ENCODE measurements at places on chromosomes 3 and 15. TPM values are rescaled to one million over a fixed set of nuclear protein-coding genes. Genes with fewer than 3 reads are reported as not detected.
A peak's percentile ranks its signal among the peaks of the same experiment; 100 is the strongest.

DNA sequence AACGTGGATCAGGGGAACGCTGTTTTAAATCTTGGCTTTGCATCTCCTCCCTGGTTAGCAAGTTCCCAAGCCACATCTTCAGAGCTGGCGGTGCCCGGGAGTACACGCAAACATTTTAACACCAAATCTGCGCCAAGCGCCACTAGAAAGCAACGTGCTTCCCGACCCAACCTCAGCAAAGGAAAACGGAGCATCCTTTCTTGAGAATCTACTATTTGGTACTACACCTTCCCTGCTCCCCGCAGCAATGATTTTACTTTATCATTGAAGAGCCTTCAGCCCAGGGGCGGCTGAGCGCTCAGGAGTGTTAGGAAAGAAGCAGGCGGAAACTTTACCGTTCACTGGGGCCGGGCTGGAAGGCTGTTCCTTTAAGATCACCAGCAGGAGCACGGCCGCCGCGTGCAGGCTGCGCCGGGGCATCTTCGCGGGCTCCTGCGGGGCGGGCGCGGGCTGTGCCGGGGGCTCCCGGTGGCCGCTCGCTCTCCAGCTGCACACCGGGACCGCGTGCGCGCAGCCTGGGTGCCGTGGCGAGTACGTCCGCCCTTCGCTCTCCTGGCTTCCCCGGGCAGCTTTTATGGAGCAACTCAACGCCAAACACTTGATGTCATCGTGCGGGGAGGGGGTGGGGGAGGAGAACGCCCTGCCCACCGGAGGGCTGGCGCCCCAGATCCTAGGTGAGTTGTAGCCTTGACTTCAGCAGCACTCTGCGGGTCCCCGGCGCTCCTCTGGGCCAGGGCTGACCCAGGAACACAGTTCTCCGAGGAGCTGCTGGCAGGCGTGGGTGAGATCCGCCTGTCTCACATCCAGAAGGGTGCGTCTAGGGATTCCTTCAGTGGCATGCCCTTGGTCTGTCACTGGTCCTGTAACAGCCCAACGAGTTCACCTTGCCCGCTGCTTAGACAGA, at the start of gene CA12:
Gene CA12 (minus strand): TSS at position 546 of the 904 bp plus-strand sequence. CDS start 126 bp downstream, at position 420.
- H3K27ac ChIP-seq: peak within 1 kb of the TSS; percentile 48
- peak within 1 kb of the TSS; percentile 74 for H3K4me3 ChIP-seq
- H3K36me3 ChIP-seq: no peaks in the 10 kb centered on the region
- DNase-seq: peak; percentile 37
- peaks cover 27% of the 10 kb centered on the region for H3K4me1 ChIP-seq
- H3K27me3 ChIP-seq: no peaks in the 10 kb centered on the region

DNA sequence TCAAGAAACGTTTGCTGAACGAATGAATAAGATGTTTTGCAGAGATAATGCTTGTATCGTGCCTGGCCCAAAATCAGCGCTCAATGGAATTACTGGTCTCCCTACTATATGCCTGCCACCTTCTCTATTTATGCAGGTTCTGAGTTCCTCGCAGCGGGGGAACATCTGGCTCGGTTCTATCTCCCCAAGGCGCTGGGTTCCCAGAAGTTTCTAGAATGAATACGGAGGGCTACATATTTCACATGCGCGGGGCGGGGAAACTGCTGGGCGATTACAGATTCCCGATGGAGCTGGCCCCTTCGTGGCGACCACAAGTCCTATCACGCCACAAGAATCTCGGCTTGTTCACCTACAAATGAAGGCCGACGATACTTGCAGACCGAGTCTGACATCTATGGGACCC, 411 bp upstream of the EIF2B5 start:
- H3K4me3 ChIP-seq: peak overlapping the region; percentile 93
- H3K27ac ChIP-seq: peak overlapping the region; percentile 62
- peaks cover 5% of the 10 kb centered on the region for H3K36me3 ChIP-seq

DNA sequence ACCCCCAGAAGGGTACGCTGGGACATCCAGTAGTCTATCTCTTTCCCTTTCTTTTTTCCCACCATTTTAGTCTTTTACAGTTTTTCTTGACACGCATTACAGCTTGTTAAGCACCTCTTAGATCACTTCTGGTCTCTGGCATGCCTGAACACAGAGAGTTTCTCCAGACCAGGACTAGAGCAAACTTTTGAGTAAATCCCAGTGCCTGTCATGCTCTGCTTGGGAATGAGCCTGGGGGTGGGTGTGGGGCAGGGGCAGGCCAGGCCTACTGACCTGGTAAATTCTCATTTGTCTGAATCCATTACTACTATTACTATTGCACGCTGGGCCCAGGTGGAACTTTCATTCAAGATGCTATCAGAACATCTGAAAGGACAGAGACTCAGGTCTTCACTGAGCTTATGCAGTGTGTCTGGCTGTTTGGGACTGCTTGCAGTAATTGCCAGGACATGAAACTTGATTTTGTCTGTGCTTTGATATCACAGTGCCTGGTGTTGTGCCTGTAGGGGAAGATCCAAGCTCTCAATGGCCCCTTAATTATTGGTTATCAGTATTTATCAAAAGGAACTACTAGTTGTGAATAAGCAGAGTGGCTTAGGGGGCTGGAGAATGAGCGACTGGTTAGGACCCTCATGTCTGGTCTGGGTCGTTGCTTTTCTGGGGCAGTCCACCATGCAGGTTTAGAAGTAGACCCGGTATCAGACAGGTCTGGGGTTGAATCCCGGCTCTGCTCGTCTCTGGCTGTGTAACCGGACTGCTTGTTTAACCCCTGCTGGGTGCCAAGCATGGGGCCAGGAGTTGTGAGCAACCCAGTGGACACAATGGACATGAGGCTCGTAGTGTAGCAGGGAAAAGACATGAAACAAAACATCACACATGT, 196.1 kb upstream of the TLE3 start:
- peaks cover 6% of the 10 kb centered on the region for H3K4me1 ChIP-seq
- H3K27me3 ChIP-seq: peaks cover 2% of the 10 kb centered on the region
- H3K36me3 ChIP-seq: no peaks in the 10 kb centered on the region
- no peak for DNase-seq
- H3K4me3 ChIP-seq: no peak overlapping the region

DNA sequence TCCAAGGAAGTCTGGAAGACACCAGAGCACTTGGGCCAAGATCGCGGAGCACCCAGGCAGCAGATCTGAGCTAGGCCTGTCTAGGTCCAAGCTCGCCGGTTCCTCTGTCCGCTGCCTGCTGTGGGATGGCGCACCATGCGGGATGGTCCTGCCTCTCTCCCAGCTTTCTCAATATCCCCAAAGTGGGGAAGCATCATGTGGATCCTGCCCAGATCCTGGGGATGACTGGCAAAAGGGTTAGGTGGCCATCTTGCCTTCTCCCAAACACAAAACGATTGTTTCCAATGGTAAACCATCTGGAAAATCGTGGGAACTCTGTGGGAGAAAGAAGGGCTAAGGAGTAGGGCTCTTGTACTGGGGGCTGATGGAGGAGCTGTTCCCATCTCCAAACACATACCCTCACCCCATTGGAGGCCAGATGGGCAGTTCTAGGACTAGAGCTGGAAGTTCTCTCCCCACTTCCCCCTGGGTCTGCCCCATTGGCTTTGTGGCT, 8.9 kb downstream of the PRKCD start:
- no peak overlapping the region for H3K27ac ChIP-seq
- no peak for DNase-seq
- no peaks in the 10 kb centered on the region for H3K27me3 ChIP-seq
- peaks cover 11% of the 10 kb centered on the region for H3K4me1 ChIP-seq
- H3K36me3 ChIP-seq: no peaks in the 10 kb centered on the region
- H3K4me3 ChIP-seq: no peak overlapping the region

DNA sequence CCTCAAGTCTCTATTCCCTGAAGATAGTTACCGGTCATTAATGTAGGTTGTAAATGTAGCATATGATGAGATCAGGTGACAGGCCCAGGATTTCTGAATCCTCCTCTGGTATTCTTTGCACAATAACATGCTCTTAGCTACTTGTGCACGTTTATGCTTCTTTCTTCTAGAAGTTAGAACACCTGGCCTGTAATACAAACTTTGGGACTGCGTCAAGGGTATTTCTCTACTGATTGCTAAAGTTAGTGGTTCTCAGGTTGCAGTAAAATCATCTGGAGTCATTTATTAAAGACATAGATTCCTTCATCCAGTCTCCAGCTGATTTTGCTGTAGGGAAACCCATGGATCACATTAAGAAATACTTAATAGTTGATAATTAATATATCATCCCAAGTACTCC, 48.0 kb downstream of the UNC13C start:
- H3K27me3 ChIP-seq: no peaks in the 10 kb centered on the region
- no peaks in the 10 kb centered on the region for H3K36me3 ChIP-seq
- H3K4me3 ChIP-seq: no peak overlapping the region
- H3K4me1 ChIP-seq: no peaks in the 10 kb centered on the region
- no peak overlapping the region for H3K27ac ChIP-seq
- DNase-seq: no peak

GRCh38 chr15:69783211-69783610, 314.5 kb downstream of the TLE3 start:
- H3K27me3 ChIP-seq: no peaks in the 10 kb centered on the region
- no peak overlapping the region for H3K4me3 ChIP-seq
- H3K4me1 ChIP-seq: peaks cover 8% of the 10 kb centered on the region
- DNase-seq: no peak

DNA sequence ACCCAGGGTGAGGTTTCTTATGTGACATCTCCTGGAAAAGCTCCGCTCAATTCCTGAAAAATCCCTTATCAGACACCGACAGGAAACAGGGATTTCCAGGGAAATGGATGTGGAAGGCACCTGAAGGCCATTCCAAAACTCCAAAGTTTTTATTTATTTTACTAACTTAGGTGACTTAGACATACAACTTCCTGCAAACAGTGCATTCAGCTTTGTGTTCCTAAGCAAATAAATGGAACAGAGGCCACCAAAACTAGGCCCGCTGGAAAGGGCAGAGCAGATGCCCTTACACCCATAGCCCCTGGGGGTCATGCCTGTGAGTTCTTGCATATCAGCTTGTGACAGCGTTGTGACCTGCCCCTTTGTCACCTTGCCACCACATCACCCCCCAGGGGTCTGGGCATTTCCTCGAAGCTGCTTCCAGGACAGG, 239.4 kb downstream of the XXYLT1 start:
- peaks cover 3% of the 10 kb centered on the region for H3K27me3 ChIP-seq
- H3K36me3 ChIP-seq: no peaks in the 10 kb centered on the region
- H3K4me3 ChIP-seq: no peak overlapping the region

DNA sequence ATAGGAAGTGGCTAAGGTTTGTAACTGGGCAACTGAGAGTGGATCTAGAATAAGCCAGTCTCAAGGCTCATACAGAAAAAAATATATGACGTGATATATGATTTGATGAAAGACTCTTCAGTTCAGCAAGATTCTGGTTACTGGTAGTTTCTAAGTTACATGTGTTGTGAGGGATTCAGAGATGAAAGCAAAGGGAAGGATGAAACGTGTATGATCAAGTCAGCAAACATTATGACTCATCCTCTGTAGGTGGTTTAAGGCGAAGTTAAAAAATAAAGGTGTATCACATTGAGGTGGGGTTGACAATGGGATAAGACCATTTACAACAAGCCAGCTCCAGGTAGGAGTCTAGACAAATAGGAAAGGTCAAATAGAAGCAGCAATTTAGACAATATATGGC, 16.2 kb downstream of the TERC start:
- no peaks in the 10 kb centered on the region for H3K36me3 ChIP-seq
- peaks cover 7% of the 10 kb centered on the region for H3K27me3 ChIP-seq
- H3K4me1 ChIP-seq: no peaks in the 10 kb centered on the region
- H3K4me3 ChIP-seq: no peak overlapping the region

DNA sequence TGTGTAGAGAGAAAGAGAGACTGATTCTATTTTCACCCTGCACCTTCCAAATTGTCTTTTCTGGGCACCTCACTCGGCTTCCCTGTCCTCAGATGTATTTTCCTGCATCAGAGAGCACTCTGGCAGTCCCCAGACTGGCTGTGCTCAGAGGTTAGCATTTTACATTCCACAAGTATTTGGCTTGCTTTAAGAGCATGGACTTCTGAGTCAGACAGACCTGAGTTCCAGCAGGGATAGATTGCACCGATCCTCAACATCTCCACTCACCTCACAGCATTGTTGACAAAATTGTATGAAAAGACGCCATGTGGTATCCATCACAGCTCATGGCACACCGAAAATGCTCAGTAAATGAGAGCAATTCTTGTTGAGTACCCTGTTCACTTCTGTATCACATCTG, 45.6 kb downstream of the SST start:
- no peak overlapping the region for H3K27ac ChIP-seq
- peak; percentile 12 for DNase-seq
- no peaks in the 10 kb centered on the region for H3K36me3 ChIP-seq
- peaks cover 2% of the 10 kb centered on the region for H3K27me3 ChIP-seq

- no peak for DNase-seq
- H3K27ac ChIP-seq: no peak overlapping the region
- H3K4me3 ChIP-seq: no peak overlapping the region
- H3K27me3 ChIP-seq: no peaks in the 10 kb centered on the region
- no peaks in the 10 kb centered on the region for H3K36me3 ChIP-seq
Measured at GRCh38 chr3:128083980-128084674, 31.9 kb downstream of the SEC61A1 start.

- H3K4me3 ChIP-seq: peak overlapping the region; percentile 78
- H3K27me3 ChIP-seq: no peaks in the 10 kb centered on the region
- DNase-seq: no peak
- peak overlapping the region; percentile 49 for H3K27ac ChIP-seq
Measured at GRCh38 chr3:195895078-195895860, 13.1 kb downstream of the TNK2 start.

- no peak for DNase-seq
- no peak overlapping the region for H3K4me3 ChIP-seq
- H3K4me1 ChIP-seq: no peaks in the 10 kb centered on the region
- no peak overlapping the region for H3K27ac ChIP-seq
- H3K27me3 ChIP-seq: no peaks in the 10 kb centered on the region
Measured at GRCh38 chr3:120370463-120370862, 21.3 kb upstream of the LRRC58 start.

GRCh38 chr3:12194209-12194608, 35.5 kb upstream of the TIMP4 start:
- no peaks in the 10 kb centered on the region for H3K27me3 ChIP-seq
- no peaks in the 10 kb centered on the region for H3K36me3 ChIP-seq
- no peak overlapping the region for H3K4me3 ChIP-seq
- peaks cover 27% of the 10 kb centered on the region for H3K4me1 ChIP-seq
- peak; percentile 91 for DNase-seq
- H3K27ac ChIP-seq: peak overlapping the region; percentile 89

The CCR1 gene
- 0.41 TPM for total RNA-seq

The GOLGA6A gene
- 0.31 TPM for total RNA-seq

The GPR176 gene
- total RNA-seq: 33.5 TPM

The PIERCE2 gene
- 2.6 TPM for total RNA-seq

The MESP1 gene
- not detected for total RNA-seq

The ZNF35 gene
- 14.5 TPM for total RNA-seq

The CHDH gene
- total RNA-seq: 0.22 TPM

The ALDH1L1 gene
- total RNA-seq: not detected

Data from astrocyte (in vitro differentiated cells and primary cell).